Karpas-422 (cell line): ENCODE measurements at places on chromosomes 16 and 17. TPM values are rescaled to one million over a fixed set of nuclear protein-coding genes. Genes with fewer than 3 reads are reported as not detected.

The LITAFD gene
- 0.45 TPM in 1 of 2 replicates, not detected in the other for total RNA-seq

GRCh38 chr16:14628806-14629611 lies 1.1 kb downstream of the PARN start:
- peak overlapping the region; percentile 68 for H3K27ac ChIP-seq
- peak; percentile 59 for DNase-seq
- peak overlapping the region; percentile 88 for H3K4me3 ChIP-seq
- H3K4me1 ChIP-seq = peaks cover 26% of the 10 kb centered on the region
- peaks cover 34% of the 10 kb centered on the region for H3K36me3 ChIP-seq
- H3K27me3 ChIP-seq = no peaks in the 10 kb centered on the region

The RPH3AL gene
- 0.29 TPM in 1 of 2 replicates, not detected in the other for total RNA-seq

The HP gene
- not detected in 2 replicates for total RNA-seq

The KCNH4 gene
- 0.04 TPM in 1 of 2 replicates, not detected in the other for total RNA-seq

GRCh38 chr17:74552037-74552436 lies 6.1 kb upstream of the CD300C start:
- no peaks in the 10 kb centered on the region for H3K4me1 ChIP-seq
- no peaks in the 10 kb centered on the region for H3K27me3 ChIP-seq
- H3K36me3 ChIP-seq = no peaks in the 10 kb centered on the region
- no peak overlapping the region for H3K4me3 ChIP-seq
- no peak overlapping the region for H3K27ac ChIP-seq

- no peaks in the 10 kb centered on the region for H3K36me3 ChIP-seq
- H3K4me3 ChIP-seq = no peak overlapping the region
- peaks cover 33% of the 10 kb centered on the region for H3K4me1 ChIP-seq
- H3K27ac ChIP-seq = no peak overlapping the region
Observed at GRCh38 chr17:36597226-36597625, 4.2 kb upstream of the MRM1 start.
